Psoas muscle (tissue), 8 donors: ENCODE measurements at places on chromosomes 4 and X. TPM values are rescaled to one million over a fixed set of nuclear protein-coding genes. Genes with fewer than 3 reads are reported as not detected.

FTSJ1 gene
- 46.4 TPM for polyA plus RNA-seq

G3BP2 gene
- polyA plus RNA-seq, result 34.8 TPM

MAOB gene
- polyA plus RNA-seq, result 39.8 TPM

TREX2 gene
- polyA plus RNA-seq, result not detected

EREG gene
- 0.03 TPM for polyA plus RNA-seq

SMPX gene
- polyA plus RNA-seq, result 207 TPM

ADH1C gene
- polyA plus RNA-seq, result 6.4 TPM

CPLX1 gene
- polyA plus RNA-seq, result 0.66 TPM

GRCh38 chrX:106220177-106220576 is 52.1 kb downstream of the PWWP3B start:
- DNase-seq, result no peak

DNA sequence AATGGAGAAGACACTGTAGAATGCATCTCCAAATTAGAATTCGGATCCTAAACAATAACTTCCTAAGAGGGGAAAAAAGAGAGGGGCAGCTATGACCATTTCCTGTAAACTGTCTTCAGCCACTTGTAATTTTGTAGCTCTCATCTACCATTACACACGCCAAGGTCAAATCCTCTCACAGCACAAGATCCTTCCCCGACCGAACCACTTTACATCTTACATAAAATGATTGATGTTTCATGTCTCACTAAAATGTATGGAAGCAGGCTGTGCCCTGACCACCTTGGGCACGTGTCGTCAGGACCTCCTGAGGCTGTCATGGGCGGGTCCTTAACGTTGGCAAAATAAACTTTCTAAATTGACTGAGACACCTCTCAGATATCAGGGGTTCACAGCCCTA is 24.1 kb upstream of the PBDC1 start:
- DNase-seq, result peak; percentile 34

DNA sequence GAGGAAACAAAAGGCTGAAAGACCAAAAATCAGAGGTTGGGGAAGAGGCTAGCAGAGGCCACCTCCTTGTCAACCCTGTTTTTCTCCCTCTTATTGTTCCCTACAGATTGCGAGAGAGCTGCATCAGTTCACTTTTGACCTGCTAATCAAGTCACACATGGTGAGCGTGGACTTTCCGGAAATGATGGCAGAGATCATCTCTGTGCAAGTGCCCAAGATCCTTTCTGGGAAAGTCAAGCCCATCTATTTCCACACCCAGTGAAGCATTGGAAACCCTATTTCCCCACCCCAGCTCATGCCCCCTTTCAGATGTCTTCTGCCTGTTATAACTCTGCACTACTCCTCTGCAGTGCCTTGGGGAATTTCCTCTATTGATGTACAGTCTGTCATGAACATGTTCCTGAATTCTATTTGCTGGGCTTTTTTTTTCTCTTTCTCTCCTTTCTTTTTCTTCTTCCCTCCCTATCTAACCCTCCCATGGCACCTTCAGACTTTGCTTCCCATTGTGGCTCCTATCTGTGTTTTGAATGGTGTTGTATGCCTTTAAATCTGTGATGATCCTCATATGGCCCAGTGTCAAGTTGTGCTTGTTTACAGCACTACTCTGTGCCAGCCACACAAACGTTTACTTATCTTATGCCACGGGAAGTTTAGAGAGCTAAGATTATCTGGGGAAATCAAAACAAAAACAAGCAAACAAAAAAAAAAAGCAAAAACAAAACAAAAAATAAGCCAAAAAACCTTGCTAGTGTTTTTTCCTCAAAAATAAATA is 179.9 kb downstream of the AR start:
- no peak for DNase-seq

- DNase-seq, result no peak
These were observed 60.0 kb downstream of the PDHA1 start for GRCh38 chrX:19403696-19404095.

GRCh38 chr4:76579596-76580375 is 144.8 kb downstream of the SHROOM3 start:
- DNase-seq, result no peak

GRCh38 chr4:3251691-3252479 is 2.9 kb downstream of the MSANTD1 start:
- DNase-seq, result peak; percentile 38

GRCh38 chr4:39066371-39066770 is 4.3 kb downstream of the KLHL5 start:
- no peak for DNase-seq

DNA sequence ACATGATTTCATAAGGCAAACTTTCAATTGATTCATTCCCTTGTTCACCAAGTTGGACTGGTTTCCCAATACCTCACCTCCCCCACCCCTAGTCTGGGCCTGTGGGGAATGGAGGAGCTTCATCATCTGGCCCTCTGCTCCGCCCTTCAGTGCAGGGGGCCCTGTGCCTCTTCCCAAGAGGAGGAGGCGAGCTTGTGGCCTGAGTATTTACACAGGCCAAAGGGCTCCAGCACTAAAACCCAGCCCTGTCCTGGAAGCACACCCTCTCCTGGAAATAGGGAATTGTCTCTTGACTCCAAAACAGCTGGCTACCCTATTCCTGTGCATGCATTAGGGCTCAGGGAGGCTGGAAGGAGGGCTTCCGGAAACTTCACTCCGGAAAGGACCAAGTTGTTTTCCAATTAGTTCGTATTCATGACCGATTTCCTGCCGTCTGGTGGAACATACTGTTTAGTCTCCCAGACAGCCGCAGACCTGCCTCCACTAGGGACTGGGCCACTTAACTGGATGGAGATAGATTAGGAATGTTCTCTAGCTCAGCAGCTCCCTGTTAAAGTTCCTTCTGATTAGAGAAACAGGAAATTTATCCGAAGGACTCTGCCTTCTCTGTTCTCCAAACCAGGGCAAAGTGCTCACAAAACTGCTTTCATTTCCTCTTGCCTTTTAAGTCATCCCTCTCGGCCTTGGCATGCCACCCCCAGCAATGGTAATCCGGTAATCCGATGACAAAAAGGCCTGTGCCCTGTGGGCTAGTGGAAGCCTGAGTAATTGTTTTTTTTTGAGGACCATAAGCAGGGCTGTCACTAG is 5.8 kb downstream of the SRPX2 start:
- peak; percentile 87 for DNase-seq

DNA sequence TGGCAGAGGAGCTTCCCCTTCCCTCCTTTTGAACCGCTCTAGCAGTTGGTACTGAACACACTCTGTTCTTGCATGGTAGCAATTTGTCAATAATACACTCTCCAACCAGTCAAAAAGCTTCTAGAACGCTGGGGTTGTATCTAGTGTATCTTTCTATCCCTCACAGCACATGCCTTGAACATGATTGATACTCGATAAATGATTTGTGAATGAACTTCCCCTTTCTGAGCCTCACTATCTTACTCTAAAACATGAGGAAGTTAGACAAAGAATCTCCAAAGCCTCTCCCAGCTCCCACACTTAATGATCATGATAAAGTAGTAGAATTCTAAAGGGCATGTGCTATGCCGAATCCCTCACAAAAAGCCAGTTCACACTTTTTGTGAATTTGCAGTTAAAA is 64.4 kb downstream of the DLG3 start:
- no peak for DNase-seq

DNA sequence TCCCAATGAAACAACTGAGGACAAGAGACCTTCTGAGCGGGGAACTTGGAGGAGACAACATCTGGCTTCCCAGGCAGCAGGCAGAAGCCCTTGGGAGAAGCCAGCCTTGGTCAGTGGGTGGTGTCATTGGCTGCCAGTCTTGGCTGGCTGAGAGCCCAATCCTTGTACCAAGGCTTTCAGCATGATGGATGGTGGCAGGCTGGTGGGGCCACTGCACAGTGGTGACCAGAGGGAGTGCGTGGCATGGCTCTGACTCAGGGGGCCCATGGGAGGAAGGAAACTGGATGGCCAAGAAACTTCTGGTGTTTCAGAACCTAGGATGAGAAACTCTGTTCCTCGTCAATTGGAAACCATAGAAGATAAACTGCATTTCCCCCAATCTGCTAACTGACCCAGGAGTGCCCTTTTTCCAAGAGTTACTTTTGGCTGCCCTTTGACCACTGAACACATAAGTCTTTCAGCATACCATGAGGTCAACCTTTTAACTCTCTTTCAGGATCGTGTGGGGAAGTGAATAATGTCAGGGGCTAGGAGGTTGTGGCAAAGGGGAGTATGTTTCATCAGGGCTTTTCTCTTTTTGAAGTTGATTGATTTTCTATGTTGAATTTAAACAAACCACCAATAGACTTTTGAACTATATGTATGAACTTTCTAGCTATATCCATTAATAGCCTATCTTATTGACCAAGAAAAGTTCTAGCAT is 60.9 kb downstream of the SOWAHB start:
- DNase-seq, result no peak

DNA sequence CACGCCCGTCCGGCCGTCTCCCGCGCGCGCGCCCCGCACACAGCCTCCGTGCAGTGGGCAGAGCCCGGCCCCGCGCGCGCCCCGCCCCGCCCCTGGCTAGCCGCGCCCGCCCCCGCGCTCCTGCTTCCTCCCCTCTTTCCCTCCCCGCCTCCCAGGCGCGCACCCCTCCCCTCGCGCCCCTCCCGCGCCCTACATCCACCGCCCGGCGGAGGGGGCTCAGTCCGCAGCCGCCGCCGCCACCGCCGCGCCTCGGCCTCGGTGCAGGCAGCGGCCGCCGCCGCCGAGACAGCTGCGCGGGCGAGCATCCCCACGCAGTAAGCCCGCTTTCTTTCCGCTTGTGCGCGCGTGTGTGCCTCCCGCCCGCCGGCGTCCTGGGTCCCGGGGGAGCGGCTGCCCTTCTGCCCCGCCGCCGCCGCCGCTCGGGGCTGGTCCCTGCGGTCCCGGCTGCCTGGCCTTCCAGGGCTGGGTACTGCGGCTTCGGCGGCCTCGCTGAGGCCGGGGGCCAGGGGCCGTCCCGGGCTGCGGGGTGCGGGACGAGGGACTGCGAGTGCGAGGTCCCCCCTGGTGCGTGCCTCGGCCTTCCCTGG is at the start of gene FHL1:
FHL1 (plus strand) TSS at position 219 of the 587 bp plus-strand sequence.
- peak; percentile 72 for DNase-seq

DNA sequence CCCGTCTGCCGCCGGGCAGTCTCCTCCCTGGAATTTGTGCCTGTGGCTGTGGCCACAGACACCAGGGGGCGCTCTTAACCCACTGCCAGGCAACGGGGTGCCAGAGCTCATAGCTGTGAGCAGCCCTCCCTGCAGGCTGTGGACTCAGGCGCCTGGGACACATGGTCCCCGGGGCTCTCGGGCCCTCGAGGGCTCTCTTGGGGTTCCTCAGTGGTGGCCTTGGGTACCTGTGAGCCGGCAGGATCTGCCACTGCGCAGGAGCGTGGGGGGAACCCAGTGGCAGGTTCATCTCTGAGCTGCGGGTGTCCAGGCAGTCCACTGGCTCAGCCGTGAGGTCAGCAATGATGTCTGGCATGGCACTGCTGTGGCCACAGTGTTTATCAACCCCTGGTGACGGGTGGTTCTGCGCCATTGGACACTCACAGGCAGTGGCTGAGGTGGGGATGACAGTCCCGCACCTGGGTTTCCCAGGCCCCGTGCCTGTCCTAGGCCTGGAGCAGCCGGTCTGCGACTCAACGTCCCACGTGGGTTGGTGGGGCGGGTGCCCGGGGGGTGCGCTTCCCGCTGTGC is 37.2 kb downstream of the PCGF3 start:
- peak; percentile 67 for DNase-seq

DNA sequence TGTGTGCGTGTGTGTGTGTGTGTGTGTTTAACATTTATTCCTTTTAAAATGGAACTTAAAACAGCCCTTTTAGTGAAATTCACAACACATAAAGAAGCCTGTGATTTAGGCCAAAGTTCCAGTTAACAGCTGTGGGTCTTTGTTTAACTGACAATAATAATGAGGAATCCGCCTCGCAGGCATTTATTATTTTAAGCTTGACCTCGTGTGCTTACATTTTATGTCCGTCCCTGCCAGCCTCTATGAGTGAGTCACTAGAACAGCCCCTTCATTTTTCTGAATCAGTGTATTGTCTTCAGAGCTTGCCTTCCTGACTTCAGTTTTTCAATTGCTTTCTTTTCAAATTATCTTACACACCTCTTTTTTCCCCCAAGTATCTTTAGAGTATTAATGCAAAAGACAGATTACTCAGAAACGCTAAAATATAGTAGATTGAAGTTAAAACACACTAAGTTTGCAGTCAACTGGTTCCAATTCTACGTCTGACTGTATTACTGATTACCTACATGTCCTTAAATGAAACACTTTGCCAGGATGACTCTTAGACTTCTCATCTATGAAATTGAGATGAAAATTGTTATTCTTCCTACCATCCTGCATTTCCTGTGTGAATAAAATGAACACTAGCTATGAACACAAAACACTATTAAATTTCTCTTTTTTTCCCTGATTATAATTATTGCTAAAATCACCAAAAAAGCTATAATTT is 319.6 kb upstream of the HS3ST1 start:
- no peak for DNase-seq

DNA sequence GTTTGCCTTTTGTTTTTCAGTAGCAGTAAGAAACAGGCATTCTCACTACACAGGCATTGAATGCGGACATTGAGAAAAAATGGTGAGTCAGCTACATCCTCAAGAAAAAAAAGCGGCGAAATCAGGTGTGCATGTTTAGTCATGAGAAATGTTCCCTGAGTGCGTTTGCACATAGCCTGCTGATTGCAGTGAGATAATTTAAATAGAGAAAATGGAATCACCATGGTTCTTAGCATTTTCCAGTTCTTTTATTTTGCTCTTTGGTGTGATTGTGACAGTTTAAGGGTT is 54.1 kb upstream of the CLDN34 start:
- DNase-seq, result no peak

DNA sequence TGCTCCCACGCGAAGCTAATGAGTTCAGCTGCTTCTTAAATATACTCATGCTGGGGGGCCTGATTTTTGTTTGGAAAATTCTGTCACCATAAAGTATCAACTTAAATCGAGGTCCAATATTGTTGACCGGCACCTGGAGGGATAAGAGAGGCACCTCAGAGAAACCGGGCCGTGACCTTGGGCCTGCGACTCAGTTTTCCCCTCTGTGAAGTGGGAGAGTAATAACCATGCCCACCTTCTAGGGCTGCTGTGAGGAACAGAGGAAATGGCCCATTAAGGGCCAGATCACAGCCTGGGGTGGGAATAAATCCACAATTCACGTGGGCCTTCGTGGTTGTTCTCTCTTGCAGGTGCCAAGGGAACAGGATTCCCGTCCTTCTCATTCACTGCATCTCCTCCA is 39.4 kb downstream of the ZBTB49 start:
- DNase-seq, result no peak

DNA sequence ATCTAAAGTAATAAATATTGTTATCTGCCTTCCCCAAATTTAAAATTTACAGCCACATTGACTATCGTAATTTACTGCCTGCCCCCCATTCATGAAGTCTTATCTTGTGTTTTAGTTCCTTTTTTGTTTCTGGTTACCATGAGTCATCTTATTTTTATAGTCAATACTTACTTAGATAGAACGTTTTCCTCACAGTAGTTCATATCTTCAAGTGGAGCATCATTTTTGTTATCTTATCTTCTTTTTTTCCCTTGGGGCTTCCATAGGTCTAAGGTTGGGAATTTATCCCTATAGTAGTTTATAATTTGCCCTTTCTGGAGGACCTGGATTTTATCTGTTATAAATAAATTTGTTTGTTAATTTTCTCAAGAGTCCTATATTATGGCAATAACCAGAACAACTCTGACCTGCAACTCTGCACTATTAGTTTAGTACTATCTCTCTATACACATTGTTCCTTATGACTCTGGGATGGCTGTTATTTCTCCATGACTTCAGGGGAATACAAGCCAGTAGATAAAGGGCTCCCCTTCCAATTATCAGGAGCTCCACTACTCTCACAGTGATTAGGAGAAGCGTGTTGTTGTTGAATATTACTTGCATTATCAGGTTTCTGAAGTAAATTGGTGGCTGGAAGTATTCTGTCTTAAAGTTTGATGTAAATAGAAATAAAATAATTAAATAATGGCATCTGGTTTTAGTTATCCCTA is 330.6 kb downstream of the GALNTL6 start:
- DNase-seq, result no peak
